ENCODE measurements at places on chromosomes 1 and 21.

DNA sequence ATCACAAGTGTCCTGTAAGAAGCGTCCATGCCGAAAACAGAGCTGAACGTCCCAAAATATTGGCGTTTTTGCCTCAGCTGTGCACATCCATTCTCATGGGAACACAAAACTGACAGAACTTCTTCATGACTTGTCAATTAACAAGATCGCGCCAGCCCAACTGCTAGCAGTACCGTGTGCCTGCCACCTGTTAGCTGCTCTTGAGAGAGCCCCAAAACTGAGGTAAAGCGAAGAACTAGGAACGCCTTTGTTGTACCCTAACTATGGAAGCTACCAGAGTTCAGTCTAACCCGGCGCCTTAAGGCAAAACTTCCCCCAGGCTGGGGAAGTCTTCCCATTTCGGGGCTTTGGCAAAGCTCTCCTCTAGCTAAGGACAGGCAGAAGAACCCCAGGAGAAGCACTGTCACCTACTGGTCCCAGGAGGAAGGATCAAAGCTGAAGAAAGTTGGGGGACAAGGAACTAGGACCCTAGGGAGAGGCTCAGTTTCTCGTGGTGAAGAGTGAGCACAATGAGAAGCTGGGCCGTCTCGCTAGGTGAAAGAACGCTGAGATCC lies 719 bp downstream of the EYA3 start:
- peak; percentile 74 for DNase-seq

DNA sequence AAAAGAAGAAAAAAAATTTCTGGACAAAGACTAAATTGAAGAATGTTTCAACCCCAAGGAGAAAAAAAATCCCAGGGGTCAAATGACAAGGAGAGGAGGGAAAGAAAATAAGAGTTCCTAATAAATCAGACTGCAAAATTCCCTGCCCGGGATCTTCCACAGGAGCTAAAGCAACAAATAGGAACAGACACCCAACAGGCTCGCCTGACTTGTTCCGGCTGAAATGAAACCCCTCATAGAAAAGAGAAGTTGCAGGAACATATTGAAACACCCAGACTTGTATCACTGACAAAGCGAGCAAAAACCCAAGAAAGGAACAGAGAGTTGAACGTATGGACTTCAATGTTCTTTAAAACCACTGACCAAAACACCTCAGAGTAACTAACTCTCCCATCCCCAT lies 123.0 kb downstream of the TIAM1 start:
- no peak for DNase-seq

- DNase-seq: no peak
These were observed 54.4 kb upstream of the B3GALNT2 start for GRCh38 chr1:235558621-235559169.

DNA sequence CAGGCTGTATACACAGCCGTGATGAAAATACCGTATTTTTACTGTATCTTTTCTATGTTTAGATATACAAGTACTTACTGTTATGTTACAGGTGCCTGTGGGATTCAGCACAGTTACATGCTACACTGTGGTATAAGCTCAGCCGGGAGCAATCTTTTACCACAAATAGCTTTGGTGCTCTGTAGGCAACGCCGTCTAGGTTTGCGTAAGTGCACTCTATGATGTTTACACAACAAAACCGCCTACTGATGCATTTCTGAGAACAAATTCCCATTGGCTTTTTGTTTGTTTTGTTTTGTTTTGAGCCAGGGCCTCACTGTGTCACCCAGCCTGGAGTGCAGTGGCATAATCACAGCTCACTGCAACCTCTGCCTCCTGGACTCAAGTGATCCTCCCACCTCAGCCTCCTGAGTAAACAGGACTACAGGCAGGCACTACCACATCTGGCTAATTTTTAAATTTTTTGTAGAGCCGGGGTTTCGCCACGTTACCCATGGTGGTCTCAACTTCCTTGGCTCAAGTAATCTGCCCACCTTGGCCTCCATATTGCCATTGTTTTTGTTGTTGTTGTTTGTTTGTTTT lies 81.0 kb downstream of the SCCPDH start:
- no peak for DNase-seq

DNA sequence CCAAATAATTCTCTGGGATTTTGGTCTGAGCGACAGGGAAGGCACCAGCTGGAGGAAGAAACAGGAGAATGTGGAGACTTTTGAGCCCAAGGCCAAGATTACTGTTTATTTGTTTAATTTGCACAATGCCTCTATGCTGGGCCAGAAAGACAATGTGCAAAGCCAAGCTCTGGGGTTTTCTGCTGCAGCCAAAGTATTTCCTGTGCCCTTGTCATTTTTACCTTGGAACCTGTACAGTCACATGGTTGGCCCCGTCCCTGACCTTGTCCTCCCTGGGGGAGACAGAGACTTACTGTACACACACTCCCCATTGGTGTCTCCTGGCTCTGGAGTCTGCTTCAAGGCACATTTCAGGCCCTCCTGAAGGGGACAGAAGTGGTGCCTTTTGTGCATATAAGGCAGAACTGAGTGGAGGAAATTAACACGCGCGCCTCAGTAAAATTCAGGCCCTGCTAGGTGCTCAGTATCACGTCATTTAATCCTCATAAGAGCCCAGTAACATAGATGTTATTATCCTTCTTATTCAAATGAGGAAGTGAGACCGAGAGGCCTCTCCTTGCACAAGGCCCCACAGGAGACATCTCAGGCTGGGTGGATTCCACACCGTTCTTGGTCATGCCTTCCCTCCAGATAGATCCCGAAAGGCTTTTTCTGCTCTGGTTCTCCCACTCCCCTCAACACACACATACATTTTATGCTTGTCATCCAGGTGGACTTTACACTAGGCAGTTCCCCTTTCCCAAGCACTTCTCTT lies 21.1 kb downstream of the C1orf115 start:
- DNase-seq: peak; percentile 22

DNA sequence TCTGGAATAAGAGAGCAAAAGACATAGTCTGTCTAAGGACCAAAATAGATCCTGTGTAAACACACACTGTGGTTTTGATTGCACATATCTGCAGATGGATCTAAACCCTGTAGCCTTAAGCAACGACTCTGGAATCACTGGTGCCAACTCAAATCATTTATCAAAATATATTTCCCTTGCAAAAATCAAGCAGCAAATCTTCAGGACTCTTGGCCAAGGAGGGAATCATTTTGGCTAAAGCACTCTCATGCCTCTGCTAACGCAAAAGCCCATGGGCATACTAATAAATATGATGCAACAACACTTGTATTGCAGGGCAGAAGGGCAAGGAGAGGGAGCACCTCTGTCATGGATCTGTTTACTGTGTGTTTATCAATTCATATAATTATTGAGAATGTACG lies 155.4 kb upstream of the DUSP10 start:
- DNase-seq: no peak

GRCh38 chr1:23441446-23442148 lies 17.0 kb upstream of the TCEA3 start:
- no peak for DNase-seq

DNA sequence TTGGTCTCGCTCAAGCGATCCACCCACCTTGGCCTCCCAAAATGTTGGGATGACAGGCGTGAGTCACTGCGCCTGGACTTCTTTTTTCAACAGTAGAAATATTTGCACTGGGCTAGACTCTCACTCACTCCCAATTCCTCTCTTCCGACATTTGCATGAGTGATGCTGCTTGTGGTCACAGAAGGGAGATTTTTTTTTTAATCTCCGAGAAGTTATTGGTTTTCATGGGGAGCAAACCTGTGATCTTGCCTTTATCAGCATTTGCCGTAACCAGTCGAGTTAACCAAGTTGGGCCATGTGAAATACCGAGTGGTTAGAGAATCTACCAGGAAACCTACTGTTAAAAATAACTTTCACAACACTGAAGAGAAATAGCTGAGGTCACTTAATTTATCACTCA lies 21.1 kb downstream of the ERG start:
- peak; percentile 97 for DNase-seq

- DNase-seq: no peak
These were observed 283.8 kb downstream of the OMA1 start for GRCh38 chr1:58262702-58263101.

DNA sequence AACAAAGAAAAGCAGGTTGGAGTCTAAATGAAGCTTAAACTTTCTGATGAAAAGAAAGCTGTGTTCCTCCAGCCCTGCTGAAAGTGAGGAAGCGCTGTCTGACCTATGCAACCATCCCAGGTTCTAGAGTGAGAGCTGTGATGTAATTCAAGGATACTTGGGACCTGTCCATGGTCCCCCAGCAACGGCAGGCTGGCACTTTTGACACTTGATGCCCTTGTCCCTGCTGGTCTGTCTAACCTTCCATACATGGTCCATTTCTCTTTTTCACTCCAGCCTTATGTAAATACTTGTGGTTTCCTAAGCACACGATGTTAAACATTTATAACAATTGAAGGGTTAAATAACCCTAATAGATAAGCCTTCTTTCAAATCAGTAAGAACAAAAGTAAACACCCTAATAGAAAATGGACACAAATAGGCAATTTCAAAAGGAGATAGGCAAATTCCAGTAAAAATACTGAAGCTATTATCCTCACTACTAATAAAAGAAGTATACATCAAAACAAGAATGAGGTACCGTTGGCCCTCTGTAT lies 17.7 kb upstream of the KDM4A start:
- peak; percentile 4 for DNase-seq

DNA sequence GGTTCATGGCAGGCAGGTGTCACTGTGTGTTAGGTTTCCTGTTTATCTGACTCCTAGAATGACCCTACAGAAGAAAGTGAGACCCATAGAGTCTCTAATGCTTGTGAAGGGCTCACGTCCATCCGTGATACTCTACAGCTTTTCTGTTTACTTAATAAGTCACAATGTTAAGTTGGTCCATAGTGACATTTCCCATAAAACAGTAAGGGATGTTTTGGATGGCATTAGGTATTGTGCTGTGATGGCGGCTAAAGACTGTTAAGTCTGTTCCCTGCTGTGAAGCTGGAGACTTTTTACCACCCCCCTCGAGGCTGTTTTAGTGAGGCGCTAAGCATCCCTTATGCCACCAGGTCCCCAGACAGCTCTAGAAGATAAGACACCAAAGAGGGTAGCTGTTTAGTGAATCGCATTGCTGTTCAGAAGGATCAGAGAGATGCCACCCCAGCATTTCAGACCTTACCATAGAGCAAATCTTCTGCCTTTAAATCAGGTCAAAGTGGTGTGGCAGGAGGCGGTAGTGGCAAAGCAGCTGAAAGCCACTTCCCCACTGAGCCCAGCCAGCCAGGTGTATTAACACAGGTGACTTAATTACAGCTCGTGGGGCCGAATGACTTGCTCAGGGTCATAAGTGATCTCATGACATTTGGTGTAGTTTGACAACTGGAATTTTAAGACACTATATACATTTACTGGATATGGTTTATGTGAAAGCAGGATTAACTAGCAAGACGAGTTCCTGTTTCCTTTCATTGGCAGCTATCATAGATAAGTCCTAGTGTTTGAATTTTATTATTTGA lies 25.0 kb downstream of the SLC37A1 start:
- peak; percentile 18 for DNase-seq

DNA sequence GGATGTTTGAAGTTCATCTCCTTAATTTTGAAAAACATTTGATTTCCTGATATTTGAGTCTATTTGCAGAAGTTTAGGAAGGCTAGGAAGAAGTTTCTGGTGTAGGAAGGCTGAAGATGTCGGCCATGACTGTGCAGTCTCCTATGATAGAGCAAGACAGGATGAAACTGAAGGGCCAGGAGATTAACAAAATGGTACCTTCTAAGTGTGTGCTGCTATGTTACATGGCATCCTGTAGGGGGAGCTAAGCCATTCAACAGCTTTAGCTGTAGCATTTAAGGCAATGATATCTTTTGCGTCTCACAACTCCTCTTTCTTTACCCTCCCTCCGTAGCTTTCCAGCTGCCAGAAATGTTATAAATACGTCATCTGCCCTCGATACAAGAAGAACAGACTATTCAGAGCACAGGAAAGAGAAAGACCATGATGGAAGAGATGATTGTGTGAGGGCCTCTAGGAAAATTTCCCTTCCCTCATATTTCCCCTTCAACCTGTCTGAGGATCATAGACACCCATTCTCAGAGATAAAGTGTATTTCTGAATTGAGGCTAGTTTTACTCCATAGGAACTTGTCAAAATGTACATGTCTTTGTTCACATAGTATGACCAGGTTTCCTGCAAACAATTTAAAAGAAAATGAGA lies 61.1 kb downstream of the XCL1 start:
- peak; percentile 82 for DNase-seq

- DNase-seq: no peak
These were observed 22.6 kb upstream of the PPP1R15B start for GRCh38 chr1:204434116-204434755.

DNA sequence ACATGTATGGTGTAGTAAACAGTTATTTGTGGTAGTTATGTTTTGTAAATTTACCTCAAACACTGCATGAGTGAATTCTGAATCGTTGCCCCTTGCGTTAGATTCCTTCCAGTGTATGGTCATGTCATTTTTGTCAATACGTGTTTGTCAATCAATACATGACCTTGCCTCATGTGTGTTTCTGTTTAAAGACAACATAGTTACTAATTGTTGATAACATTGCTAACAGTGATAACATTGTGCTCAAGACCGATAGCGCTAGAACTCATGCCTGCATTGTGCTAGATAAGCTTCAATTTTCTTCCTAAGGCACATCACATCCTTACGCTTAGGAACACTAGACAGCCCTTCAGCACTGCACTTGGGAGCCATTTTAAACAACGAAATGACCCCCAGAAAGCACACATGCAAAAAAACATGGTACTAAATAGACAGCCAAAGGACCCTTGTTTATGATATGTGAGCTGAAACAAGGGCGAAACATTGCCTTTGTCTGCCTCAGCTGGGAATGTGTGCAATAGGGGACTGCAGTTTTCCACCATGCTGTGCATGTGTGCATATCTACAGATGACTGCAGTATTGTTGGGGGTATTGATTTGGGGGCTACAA lies 37.3 kb downstream of the MRPS6 start:
- no peak for DNase-seq

DNA sequence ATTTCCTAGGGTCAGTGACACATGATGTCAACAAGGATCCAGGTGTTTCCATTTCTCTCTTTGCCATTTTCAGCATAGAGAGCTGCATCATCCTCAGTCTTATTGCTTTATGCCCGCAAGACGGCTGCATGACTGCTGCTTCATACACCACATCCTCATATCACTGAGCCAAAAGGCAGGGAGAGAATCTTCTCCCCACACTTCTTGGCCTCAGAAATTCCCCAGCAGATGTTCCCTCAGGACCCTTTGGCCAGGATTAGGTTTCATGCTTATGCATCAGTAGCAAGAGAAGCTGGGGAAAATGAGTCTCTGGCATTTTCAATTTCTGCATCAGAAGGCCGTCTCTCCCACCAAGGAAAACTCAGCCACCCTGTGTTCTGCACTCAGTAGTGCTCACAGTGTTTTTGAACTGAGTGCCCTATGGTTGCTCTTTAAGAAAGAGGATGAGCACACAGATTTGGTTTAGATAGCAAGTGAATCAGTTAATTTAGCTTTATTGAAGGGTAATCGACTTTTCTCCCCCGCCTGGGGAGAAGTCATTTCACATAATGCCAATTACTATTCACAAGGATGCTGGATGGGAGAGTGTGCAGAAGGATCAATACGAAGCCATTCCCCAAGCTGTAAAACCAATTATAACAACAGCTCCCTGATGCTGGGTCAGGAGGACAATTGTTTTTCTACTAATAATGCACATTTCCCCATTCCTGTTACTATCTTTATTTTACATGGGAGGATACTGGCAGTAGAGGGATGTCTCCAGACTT lies 360.2 kb downstream of the HHIPL2 start:
- no peak for DNase-seq

GRCh38 chr1:162854245-162854882 lies 6.6 kb downstream of the CCDC190 start:
- peak; percentile 89 for DNase-seq
